ENCODE measurements at places on chromosomes 4 and X.

- no peak overlapping the region for H3K4me3 ChIP-seq
- no peak for DNase-seq
- H3K36me3 ChIP-seq = peaks cover 9% of the 10 kb centered on the region
- H3K4me1 ChIP-seq = peaks cover 2% of the 10 kb centered on the region
Observed at GRCh38 chr4:67736262-67736661, 17.9 kb downstream of the GNRHR start.

DNA sequence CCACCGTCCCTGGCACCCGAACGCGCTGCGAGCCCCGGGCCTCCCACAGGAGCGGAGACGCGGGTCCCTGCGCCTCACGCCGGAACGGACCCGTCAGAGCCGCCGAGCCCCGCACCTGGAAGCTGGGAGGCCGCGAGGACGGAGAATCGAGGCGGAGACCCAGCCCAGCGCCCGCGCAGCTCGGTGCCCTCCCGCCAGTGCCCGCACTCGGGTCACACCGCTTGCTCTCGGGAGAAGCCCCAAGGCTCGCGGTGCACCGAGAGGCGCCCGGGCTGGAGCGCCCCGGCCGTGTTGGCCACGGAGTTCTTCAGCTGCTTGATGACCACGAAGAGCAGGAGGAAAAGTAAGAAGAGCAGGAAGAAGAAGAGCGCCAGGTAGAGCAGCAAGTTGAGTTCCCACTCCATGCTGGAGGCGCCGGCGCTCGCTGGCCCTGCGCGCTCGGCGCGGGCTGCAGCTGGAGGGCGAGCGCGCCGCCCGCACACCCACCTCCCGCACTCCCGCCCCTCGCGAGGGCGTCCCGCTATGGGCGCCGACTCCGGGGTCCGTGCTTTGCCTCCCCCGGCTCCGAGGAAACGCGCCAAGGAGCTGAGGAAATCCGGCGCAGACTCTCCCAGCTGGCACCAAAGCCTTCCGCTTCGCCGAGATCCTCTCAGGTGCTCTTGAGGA is at the start of gene SMIM43:
Gene SMIM43 (minus strand): TSS at position 463 of the 666 bp plus-strand sequence. CDS start 59 bp downstream, at position 404.
- H3K27me3 ChIP-seq = peaks cover 46% of the 10 kb centered on the region
- H3K27ac ChIP-seq = no peak within 1 kb of the TSS
- no peak for DNase-seq
- H3K4me3 ChIP-seq = peak within 1 kb of the TSS; percentile 69

DNA sequence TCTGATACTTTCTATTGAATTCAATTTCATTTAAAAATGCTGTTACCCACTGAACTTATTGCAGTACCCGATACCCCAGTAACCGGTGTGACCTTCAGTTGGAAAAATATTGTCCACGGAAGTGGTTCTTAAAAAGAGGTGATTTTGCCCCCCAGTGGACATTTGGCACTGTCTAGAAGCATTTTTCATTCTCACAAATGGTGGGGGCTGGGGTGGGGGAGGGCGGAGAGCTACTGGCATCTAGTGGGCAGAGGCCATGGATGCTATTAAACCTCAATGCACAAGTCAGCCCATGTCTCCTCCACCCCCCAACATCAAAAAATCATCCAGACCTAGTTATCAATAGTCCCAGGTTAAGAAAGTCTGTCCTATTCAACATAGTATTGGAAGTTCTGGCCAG is 19.6 kb upstream of the CHM start:
- no peaks in the 10 kb centered on the region for H3K4me1 ChIP-seq
- H3K27ac ChIP-seq = no peak overlapping the region
- peaks cover 3% of the 10 kb centered on the region for H3K27me3 ChIP-seq

GRCh38 chr4:101175896-101176676 is 171.2 kb downstream of the PPP3CA start:
- H3K27me3 ChIP-seq = no peaks in the 10 kb centered on the region
- H3K4me1 ChIP-seq = peaks cover 9% of the 10 kb centered on the region
- H3K36me3 ChIP-seq = no peaks in the 10 kb centered on the region

DNA sequence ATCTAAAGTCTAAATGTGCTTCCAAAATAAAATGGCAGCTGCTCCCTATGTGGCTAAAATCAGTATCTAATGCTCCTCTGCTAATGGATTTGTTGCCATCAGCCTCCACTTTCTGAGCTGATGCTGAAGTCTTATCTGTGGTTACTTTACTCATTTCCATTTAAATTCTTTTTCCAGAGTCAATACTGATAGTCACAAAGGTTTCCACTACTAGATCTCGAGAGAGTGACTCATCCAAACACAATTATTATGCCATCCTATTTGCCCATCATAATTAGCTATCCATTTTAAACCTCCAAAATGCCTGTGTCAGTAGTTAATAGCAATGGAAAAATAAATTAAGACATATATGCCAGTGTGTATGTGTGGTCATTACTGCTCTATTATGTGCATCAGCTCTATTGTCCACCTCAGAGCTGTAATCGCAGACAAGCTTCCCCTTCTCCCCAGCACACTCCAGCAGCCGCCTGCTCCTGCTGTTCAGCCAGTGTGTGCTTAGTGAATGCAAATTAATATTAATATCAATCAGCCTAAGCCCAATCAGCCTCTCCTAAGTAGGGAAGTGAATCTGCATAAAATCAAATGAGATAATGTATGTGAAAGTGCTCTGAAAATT is 199.8 kb upstream of the ZIC3 start:
- H3K4me1 ChIP-seq = no peaks in the 10 kb centered on the region
- H3K4me3 ChIP-seq = no peak overlapping the region
- H3K27me3 ChIP-seq = no peaks in the 10 kb centered on the region
- H3K27ac ChIP-seq = no peak overlapping the region

GRCh38 chrX:40003071-40003427 is 94.7 kb downstream of the BCOR start:
- peaks cover 2% of the 10 kb centered on the region for H3K4me1 ChIP-seq
- H3K27ac ChIP-seq = no peak overlapping the region
- no peaks in the 10 kb centered on the region for H3K36me3 ChIP-seq
- no peak overlapping the region for H3K4me3 ChIP-seq

- H3K27me3 ChIP-seq = no peaks in the 10 kb centered on the region
- no peaks in the 10 kb centered on the region for H3K36me3 ChIP-seq
- no peaks in the 10 kb centered on the region for H3K4me1 ChIP-seq
- no peak overlapping the region for H3K27ac ChIP-seq
- DNase-seq = no peak
Observed at GRCh38 chr4:60266505-60266904, 933.6 kb upstream of the ADGRL3 start.

DNA sequence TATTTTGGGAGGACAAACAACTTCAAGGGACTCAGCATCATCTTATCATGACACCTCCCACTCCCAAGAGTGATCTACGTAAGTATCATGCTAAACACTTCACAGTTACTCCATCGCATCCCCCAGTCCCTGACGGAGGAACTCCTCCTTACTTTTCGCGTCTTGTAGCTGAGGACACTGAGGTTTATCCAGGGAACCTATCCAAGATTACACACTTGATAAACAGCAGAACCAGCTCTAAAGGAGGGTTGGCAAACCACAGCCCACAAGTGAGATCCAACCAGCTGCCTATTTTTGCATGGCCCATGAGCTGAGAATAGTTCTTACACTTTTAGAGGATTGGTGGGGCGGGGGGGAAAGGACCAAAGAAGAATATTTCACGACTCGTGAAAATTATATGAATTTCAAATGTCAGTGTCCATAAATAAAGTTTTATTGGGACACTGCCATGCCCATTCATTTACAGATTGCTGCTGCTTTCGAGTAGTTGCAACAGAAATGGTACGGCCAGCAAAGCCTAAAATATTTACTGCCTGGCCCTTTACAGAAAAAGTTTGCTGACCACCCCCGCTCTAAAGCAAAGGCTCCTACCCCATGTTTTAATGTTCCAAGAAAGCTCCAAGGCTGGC is 47.8 kb downstream of the SEPSECS start:
- H3K27me3 ChIP-seq = no peaks in the 10 kb centered on the region
- no peak overlapping the region for H3K27ac ChIP-seq
- H3K4me3 ChIP-seq = no peak overlapping the region
- H3K4me1 ChIP-seq = peaks cover 2% of the 10 kb centered on the region
- peaks cover 10% of the 10 kb centered on the region for H3K36me3 ChIP-seq

DNA sequence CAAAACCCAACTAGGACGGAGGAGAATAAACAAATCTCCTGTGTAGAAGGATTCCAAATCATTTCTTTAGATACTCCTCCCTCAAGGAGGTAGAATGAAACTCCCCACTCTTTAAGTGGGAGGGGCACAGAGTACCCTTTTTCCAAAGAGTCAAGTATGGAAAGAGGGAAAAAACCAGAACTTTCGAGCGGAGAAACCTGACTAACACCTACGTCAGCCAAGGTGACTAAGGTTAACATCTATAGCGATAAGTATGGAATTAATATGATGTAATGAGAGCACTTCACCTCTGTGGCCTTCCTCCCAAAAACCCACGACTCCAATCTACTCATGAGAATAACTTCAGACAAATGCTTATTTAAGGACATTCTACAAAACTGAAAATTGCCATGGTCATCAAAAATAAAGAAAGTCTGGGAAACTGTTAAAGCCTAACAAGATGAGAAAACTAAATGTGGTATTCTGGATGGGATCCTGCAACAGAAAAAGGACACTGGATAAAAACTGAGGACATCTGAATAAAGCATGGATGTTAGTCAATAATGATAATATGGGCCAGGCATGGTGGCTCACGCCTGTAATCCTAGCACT is 157.0 kb upstream of the MAP3K15 start:
- H3K36me3 ChIP-seq = peaks cover 34% of the 10 kb centered on the region
- DNase-seq = no peak

DNA sequence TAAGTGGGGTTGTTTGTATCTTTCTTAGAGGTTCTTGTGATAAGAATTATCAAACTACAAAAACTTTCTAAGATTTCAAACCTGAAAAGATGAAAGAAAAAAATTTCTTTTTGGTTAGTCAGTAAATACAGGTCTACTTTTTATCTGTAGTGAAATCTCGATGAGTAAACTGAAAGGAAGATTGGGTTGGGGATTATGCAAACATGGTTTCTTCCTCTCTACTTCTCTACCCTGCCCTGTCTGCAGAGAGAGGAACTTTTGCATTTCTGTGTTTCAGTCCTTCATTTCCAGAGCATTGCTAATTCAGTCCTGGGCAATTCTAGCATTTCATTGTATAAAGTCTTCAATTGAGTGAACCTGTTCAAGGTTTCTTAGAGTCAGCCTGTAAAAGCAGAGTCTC is 51.6 kb upstream of the IL2 start:
- H3K27me3 ChIP-seq = peaks cover 17% of the 10 kb centered on the region
- no peak overlapping the region for H3K27ac ChIP-seq
- no peak for DNase-seq
- no peaks in the 10 kb centered on the region for H3K36me3 ChIP-seq
- no peaks in the 10 kb centered on the region for H3K4me1 ChIP-seq

GRCh38 chrX:12701628-12702027 is 89.6 kb upstream of the PRPS2 start:
- peaks cover 5% of the 10 kb centered on the region for H3K36me3 ChIP-seq
- H3K27ac ChIP-seq = no peak overlapping the region
- H3K4me3 ChIP-seq = no peak overlapping the region
- H3K27me3 ChIP-seq = no peaks in the 10 kb centered on the region
- no peaks in the 10 kb centered on the region for H3K4me1 ChIP-seq

- DNase-seq = no peak
- no peak overlapping the region for H3K27ac ChIP-seq
- no peaks in the 10 kb centered on the region for H3K36me3 ChIP-seq
- H3K4me1 ChIP-seq = peaks cover 10% of the 10 kb centered on the region
- peaks cover 4% of the 10 kb centered on the region for H3K27me3 ChIP-seq
- no peak overlapping the region for H3K4me3 ChIP-seq
Observed at GRCh38 chr4:79626611-79627010, 218.6 kb upstream of the GK2 start.

All from naive thymus-derived CD8-positive, alpha-beta T cell (primary cell).